NCI-H187 (cell line): ENCODE measurements at places on chromosomes 7 and 10.

GRCh38 chr10:82888809-82889455 is 1013.9 kb downstream of the NRG3 start:
- no peak for DNase-seq

- no peak for DNase-seq
These were observed 103.1 kb upstream of the PCBD1 start for GRCh38 chr10:70991140-70992124.

GRCh38 chr7:123271856-123272255 is 72.1 kb upstream of the SLC13A1 start:
- no peak for DNase-seq

DNA sequence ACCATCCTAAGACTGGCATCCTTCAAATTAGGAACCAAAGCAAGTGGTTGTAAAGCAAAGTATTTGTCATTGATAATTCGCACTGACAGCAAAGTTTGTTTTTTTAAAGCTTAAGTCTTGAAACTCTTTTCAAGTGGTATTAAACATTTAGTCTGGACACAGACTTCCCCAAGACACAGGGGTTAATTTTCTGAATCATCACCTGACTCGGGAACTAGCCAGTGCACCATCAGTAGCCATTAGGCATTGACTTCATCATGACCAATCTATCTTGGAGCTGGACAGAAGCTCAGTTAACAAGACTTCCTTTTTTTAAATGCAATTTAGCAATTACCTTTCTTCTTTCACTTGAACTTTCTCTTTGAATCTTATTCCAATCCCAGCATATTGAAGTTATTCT is 210.6 kb downstream of the ZNF365 start:
- DNase-seq = no peak

GRCh38 chr10:132729810-132730572 is 56.0 kb downstream of the NKX6-2 start:
- DNase-seq = no peak

DNA sequence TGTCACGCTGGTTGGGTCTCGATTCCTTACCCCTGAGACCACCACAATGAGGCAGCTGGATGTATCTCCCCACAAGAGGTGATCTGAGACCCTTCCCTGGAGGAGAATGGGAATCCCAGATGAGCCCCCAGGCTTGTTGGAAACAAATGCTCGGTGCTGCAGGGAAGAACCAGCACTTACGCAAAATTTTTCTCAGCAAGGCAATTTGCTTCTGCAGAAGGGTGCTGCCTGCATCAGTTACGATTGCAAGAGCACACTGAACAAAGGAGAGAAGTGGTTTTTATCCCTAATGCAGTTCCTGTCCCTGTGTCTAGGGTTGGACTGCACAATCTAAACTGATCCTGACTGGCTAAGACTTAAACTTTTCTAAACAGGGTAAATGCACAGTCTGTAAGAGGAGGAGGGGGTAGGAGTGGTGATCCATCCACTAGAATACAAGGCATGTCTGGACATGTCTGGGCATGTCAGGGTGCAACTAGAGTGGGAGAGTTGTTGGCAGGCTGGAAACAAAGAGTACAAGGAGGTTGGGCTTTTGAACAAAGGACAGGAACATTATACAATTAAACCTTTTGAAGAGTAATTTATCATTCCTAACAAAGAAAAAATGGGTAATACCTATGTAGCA is 114.9 kb upstream of the FAM3C start:
- DNase-seq = no peak

GRCh38 chr7:1844951-1845390 is 174.9 kb downstream of the ELFN1 start:
- no peak for DNase-seq

DNA sequence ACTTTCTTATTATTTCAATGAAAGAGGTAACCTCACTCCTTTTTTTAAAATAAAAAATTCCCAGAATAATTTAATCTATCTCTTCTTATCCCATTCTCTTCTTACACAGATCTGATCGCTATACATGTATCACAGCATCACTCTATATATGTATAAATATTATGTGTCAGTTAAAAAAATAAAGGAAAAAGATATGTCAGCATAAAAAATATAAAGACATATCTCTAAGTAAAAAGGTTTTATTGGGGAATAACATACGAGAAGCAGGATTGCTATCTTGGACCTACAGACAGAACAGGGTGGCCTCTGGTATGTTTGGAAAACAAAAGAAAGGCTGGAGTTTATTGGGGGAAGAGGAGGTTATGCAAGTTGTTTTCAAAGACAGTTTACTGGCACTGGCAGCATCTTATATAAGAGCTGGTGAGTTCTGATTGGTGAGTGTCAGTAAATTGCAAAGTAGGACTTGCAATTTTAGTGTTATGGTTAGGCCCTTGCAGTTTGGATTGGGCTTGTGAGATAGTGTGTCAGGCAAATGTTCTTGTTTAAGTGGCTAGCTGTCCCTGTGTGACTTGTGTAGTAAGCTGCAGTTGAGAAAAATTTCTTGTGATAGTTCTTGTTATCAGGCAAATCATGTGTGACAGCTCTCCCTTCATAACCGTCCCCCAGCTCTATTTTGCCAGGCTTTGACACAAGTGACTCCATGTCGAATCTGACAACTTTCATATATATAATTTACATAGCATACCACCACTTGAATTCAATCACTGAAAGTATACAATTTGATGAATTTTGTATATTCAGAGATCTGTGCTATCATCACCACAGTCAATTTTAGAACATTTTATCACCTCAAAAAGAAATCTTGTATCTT is 118.2 kb downstream of the HBP1 start:
- DNase-seq = no peak

- no peak for DNase-seq
These were observed 27.3 kb downstream of the RAB18 start for GRCh38 chr10:27531336-27531847.

- DNase-seq = no peak
These were observed 13.9 kb downstream of the TSPAN14 start for GRCh38 chr10:80468002-80468401.

DNA sequence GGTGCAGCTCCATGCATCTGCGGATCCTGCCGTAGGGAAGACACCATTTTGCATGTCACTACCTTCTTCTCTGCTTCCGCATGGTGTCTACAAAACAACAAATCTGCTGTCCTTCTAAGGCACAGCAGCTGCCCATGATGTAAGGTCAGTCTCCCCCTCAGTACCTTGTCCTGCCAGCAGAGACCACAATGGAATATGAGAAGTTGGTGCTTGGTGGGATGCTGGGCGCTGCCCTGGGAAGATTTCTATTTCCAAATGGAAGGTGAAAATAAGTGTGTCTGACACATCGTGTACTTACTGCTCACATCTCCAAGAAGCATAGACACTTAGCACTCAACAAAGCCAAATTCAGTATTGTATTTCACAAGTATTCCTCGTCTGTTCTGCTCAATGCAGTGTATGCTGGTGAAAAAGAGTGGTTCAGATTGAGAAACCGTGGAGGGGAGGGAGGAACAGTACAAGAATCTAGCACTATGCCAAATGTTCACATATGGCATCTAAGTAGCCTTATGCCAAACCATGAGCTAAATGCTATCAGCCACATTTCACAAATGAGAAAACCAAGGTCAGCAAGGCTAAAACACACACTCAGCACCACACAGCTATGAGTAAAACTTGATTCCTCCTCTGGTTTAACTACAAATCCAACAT is 95.0 kb downstream of the GRB10 start:
- DNase-seq = no peak

GRCh38 chr7:137335814-137336213 is 7.7 kb downstream of the PTN start:
- no peak for DNase-seq

DNA sequence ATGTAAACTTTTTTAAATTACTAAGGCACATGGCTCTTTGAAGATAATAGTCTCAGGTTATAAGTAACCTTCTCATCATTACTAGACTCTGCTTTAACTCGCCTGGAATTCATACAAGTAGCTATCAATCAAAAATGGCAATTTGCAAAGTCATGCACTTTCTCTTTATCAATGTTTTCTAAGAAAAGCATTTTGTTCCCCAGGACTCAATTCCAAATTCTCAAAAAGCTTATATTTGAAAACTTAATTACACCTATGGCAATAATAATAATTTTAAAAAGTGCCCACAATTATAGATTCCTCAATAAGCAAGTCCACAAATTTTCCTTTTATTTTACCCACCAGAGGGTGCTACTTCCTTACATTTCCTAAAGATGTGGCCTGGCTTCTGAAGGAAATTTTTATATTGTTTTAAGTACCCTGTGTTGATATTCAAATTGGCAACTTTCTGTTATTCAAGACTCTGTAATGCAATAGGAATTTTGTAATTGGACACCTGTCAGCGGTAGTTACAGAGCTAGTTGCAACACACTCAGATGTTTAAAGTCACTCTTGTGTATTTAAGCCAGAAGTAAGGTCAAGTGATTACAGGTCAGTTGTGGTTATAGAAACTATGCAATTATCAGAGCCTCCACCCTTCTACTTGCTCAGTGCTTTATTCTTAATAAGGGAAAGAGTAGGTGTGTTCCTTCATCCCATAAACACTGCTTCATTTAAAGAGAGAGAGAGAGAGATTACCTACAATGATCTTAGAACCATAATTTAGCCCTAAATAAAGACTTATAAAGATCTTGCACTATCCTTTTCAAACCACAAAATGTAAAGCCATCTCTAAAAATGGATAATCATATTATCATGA is 47.1 kb upstream of the HYAL4 start:
- DNase-seq = no peak

GRCh38 chr10:48639632-48640031 is 34.8 kb upstream of the ARHGAP22 start:
- no peak for DNase-seq

DNA sequence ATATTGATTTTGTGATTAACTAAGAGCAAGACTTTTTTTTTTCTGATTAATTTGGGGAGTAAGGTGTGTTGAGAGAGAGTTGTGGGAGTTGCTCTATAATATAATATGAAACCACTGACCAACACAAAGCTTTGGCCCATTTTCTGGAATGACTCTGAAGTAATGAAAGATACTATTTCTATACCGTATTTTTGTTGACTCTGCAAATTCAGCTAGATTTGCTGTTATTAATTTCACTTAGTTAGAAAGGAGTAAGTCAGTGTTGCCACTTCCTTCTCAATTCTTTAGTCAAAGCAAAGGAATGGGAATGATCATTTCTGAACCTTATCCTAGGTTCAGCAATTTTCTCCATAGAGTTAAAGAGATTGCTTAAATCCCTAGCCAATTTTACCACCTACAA is 313.0 kb upstream of the FZD1 start:
- no peak for DNase-seq

DNA sequence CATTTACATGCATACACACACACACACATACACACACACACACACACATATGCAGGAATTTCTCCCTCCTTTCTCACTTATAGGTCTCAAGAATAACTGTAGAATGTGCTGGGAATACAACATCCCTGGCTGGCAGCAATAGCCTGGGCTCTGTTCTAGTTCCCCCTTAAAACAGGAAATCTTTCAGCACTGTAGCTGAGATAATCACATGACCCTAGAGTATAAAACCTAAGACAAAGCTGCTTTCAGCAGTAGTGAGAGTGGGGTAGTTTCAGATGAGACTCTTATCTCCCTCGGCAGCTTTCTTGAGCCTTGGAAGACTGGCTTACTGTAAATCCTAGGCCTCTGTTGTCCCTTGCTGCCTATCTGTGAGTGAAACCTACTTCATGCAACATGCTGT is 137.4 kb upstream of the AKR1E2 start:
- no peak for DNase-seq

DNA sequence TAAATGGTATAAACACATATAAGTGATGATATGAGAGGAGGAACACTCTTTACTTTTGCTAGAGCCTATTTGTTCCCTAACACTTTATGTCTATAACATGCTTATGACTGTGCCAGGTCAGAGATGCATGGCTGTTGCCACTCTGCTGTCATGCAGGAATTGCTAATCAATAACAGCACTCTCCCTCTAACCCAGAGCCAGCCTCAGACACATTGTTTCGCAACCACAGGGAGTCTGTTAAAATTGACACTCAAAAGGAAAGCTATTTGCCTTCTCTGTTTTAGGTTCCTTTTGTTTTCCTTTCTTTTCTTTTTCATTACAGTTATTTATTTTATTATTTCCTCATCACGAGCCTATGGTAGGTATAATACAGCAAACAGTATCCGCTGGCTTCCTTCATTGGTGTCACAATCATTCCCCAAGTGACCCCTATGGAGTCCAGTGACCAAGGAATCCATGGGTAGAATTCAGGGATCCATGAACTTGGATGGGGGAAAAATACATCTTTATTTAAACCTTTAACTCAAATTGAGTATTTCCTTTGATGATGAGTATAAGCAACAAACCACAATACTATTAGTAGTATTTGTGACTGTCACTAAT is 6.8 kb downstream of the PON2 start:
- DNase-seq = no peak

DNA sequence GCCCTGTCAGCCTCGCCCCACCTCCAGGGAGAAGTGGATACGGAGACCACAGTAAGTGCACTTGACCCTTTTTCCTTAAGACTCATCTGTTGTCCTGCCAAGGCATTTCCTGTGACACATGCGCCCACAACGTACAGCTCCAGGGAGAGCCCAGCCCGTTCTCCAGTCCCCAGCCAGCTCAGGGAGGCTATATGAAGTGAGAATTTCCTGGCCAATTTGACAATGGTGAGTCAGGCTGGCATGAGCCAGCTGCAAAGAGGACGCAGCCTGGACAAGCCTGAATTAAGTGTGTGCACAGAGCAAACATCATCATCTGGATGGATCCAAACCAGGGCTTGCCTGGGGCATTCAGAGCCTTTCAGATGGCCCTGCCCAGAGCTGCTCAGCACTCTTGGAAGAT is 244.8 kb downstream of the KCNMA1 start:
- DNase-seq = no peak

GRCh38 chr10:103895411-103896186 is 22.4 kb downstream of the STN1 start:
- no peak for DNase-seq

- no peak for DNase-seq
These were observed 10.3 kb upstream of the PAPOLB start for GRCh38 chr7:4871930-4872675.

- DNase-seq = no peak
These were observed 6.1 kb downstream of the SMARCD3 start for GRCh38 chr7:151242159-151243044.

DNA sequence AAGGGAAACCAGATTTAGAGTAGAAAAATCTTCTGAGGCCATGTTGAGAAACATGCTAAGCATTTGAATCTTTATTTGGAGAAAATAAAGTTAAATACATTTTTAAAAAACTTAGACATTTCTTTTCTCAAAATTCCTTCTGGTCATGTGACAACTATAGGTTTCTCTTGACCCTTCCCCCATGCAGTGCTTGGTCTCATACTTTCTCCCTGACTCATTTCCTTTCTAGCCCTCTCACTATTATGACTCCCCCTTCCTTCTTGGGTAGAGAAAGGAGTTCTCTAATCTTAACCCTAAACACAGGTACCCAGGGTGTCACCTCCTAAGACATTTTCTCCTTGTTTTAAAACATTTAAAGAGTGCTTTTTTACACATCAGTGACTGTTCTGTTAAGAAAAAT is 179.5 kb upstream of the TMEM106B start:
- no peak for DNase-seq
